Activated gamma-delta T cell treated with Interleukin-2 at 50 U/mL for 16 hours (primary cell): ENCODE measurements at places on chromosomes 3 and 15.
A peak's percentile ranks its signal among the peaks of the same experiment; 100 is the strongest.

DNA sequence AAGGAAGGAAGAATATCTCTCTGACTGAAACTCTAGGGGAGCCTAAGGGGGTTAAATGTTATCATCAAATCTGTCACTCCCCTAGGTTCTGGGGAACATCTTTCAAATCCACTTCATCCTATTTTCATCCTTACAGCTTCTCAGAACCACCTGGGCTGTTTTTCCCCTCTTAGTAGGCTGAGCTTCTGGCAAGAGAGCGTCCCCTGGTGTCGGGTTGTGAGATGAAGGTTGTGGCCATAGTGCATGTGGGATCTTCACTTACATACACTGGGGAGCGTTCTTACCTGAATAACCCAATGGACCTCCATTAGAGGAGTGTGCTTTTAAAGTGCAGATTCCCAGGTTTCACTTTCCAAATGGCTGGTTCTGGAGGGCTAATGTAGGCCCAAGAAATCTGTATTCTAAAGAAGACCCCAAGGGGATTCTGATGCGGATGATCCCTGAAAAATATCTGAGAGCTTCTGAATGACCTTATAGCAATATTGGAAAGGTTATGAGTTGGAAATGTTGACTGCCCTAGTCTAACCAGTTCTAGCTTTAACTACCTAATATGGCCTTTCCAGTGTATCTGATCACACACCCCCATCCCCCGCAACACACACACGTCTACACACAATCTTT lies 663.7 kb downstream of the AGBL1 start:
- peak; percentile 58 for DNase-seq

DNA sequence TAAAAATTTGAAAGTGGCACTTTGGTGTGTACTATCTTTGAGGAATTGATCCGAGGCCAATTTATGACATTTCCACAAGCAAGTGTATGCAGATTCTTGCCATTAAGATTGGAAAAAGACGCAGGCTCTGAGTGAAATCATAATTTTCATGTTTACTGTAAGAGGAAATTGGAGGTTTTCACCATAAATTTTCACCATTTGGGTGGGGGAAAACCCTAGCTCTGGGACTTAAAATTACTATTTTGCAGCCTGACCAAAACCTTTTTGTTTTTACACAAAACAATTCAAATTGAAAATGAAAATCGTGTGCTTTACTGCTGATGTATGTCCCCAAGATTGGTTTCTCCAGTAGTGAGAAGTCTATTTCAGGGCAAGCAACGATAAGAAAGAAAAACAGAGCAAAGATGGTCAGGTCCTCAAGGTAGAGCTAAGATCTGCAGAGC lies 282.6 kb downstream of the FOXP1 start:
- no peak for DNase-seq

GRCh38 chr3:152319831-152320617 lies 51.3 kb downstream of the MBNL1 start:
- no peak for DNase-seq

DNA sequence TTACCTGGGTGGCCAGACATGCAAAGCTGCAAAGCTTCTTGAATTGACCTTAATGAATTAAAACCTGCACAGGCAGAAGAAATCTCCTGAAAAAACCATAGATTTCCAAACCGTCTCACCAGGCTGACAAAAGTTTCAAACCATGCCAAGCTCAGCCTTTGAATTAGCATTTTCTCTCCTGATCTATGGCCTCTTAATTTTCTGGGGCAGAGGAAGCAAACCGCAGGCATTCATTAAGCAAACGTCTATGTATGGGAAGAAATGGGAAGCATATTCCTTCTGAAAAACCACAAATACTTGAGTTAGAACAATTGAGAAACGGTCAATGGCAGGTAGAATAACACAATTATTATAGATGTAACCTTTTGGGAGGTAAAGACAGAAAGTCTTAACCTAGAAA lies 500.2 kb upstream of the NR2F2 start:
- no peak for DNase-seq

GRCh38 chr3:29245441-29245840 lies 35.4 kb upstream of the RBMS3 start:
- no peak for DNase-seq

DNA sequence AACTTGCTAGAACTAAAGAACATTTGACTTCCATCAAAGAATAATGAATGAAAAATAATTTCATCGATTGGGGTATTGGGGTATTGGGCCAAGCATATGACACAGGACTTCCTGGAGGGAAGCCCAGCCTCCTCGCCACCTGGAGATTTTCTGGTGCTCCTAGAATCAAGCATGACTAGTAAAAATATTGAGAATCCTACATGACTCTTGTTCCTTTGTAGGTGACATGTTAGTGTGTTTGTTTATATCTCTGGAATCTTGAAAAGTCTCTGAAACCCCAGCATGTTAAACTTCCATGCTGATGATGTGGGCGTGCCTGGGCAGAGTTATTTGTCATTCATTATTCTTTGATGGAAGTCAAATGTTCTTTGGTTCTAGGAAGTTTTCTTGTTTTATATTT lies 90.1 kb upstream of the EPHB3 start:
- DNase-seq = no peak

DNA sequence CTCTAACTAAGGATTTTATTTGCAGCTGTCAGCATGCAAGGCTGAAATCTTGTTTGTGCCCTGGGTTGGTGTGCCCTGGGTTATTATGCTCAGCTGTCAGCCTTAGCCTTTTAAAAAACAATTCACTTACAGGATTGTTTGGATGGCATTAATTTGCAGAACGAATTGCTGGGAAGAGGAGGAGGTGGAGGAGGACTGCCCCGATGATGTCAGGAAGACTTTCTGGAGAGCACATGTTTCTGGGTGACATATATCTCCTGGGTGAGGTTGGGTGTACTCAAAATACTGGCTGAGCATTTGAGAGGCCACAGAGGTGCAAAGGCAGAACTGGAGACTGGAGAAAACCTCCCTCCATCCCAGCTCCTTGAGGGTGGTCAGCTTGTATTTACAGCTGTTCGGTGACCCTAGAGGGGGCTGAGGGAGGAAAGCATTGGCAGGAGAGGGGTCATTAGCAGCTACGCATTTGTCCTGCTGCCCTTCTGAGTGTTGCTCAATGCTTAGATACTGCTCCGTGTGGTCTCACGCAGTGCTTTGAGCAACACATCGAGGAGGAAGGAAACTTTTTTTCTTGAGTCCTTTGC lies 59.8 kb upstream of the PSMD6 start:
- no peak for DNase-seq

DNA sequence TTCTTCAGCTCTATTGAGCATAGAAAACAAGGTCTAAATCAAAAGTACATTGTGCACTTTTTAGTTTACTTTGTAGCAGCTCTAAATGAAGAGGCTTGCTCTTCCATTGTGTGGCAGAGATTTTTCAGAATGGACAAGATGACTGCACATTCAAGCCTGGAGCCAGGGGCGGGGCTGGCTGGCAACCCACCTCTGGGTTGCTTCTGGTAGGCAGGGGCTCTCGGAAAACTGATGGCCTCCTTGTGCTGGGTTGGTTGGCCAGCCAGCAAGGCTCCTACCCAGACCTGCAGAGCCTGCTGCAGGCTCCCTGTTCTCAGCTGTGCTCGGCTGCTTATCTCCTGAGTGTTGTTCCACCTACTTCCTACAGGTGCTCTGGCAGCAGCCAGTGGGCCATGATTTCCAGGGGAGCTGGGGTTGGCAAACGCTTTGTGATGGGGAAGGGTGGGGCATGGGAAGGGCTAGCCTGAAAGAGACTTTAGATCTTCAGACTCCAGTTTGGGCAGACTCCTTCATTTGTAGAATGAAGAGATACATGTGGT lies 8.8 kb downstream of the BSN start:
- no peak for DNase-seq

DNA sequence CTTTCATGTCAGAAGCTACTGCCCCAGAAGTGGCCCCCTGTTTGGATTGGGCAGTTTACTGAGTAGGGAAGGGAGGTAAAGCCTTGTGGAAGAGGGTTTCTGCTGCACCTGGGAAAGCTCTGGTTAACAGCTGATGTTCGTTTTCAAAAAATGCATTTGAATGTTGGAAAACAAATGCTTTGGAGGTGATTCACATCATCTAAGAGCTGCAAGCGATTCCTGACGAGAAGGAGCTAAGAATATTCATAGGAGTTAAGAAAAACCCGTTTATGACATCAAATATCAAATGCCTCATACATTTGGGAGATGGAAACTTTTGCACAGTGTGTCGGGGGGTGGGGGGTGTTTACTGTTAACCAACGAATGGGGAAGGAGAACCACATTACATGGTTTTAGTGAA lies 183.8 kb upstream of the NR2F2 start:
- no peak for DNase-seq

- no peak for DNase-seq
Observed at GRCh38 chr3:113094337-113095221, 103.8 kb downstream of the GTPBP8 start.

DNA sequence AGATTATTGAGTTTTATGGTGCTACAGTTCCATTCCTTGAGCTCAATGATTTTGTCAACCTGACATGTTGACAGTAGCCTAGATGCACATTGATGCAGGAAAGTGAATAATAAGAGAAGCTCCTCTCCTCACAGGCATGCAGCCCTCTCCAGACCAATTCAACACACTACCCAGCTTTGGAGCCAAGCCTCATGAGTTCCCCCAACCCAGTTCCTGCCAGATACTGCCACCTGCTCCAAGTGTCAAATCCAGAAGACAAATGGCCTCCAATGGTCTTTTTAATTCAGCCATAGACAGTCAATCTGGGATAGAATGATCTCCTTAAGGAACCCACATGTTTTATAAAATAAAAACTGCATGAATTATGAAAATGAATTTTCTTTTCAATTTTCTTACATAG lies 83.7 kb upstream of the ARHGEF3 start:
- no peak for DNase-seq

DNA sequence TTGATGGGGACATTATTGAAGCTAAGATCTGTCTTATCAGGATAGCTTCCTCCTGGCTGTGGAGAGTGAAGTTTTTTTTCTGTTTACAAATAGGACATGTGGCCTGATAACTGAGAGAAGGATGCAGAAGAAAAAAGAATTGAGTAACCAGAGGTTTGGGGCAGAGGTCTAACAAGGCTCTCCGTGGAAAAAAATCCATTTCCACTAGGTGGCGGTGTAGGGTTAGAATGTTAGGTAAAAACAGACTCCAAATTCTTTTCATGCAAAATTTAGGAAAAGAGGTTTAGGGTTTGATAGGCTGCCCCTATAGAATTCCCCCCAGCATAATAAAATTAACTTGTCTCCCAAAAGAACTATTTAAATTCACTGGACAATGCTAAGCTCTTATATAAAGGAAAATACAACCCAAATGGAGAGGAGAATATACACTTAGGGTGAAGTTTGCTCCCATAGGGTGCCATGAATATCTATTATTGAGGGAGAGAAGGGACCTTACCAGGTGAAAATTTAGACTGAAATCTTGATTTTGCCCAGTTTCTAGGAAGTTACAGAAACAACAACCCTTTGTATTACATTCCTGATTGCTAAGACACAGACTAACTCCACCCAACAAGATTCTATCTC lies 1560.4 kb downstream of the OTOL1 start:
- no peak for DNase-seq

- DNase-seq = no peak
Observed at GRCh38 chr15:51403072-51403878, 61.8 kb downstream of the GLDN start.

DNA sequence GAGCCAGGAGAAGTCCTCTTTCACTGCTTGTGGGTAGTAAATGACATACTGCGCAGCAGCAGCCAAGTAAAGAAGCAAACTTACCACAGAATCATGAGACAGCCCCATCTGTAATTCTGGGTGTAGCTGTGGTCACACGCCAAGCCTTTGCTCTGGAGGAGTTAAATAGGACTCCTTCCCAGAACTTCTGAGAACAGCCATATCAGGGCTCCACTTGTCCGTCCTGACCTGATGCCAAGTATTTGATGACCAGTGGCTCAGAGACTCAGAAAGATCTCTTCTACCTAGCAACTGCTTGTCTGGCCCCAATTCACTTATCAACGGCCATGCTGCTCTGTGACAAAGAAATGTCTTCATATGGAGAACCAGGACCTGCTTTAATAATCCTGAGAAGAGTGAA lies 20.6 kb upstream of the GOLIM4 start:
- DNase-seq = no peak

- DNase-seq = peak; percentile 63
Observed at GRCh38 chr15:85485956-85486567, 105.7 kb downstream of the AKAP13 start.

DNA sequence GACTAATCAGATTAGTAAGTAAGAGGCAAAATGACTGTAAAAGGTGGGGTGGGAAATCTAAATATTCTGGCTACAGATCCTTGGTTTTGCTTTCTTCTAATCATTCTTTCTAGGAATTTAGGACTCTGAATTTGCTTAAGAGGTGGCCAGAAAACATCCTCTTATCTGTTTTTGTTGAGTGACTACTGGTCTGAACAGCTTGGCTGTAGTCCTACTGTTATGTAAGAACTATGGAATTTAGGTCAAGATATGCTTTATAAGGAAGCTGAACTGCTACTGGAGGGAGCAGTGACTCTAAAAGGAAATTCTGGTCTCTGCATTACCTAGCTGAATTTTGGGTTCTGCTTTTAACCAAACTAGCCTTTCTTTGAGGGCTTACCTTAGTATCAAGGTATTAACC lies 33.5 kb upstream of the CSPG5 start:
- DNase-seq = no peak

- no peak for DNase-seq
Observed at GRCh38 chr3:159919873-159920272, 68.8 kb upstream of the IL12A start.

DNA sequence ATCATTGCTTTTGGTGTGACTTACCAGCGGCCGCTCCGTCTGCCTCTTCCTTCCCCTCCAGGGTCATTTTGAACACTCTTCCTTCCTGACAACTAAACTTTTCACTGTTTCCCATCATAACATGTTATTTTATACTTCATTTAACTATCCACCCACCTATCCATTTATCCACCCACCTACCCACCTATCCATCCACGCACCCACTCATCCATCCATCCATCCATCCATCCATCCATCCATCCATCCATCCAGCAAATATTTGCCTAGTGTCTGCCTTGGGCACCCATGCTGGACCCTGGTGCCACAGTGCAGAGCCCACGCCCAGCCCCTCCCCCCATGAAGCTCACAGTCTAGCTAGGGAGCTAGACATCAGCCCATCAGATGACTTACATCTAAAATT lies 254.9 kb downstream of the TLE3 start:
- DNase-seq = no peak

DNA sequence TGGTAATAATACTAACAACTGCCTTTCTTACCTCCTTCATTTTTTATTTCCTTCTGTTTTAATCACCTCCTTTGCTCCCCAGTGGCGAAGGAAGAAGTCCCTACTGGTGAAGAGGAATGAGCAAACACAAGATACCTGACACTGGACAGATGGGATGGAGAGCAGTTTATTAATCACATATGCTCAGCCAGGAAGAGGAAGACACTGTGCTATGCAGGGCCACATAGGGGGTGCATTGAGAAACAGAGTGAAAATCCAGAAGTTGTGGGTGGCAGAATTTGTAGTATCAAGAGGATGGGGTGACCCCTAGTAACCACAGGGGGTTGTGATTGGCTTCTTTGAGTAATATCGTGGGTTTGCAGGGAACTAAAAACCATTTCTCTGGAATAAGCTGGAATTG lies 1041.9 kb downstream of the OTOL1 start:
- DNase-seq = no peak

GRCh38 chr15:53875711-53876110 lies 102.5 kb upstream of the UNC13C start:
- no peak for DNase-seq

- DNase-seq = no peak
Observed at GRCh38 chr3:49199239-49199899, 28.0 kb downstream of the KLHDC8B start.

GRCh38 chr15:40343512-40343911 lies 2.8 kb upstream of the CCDC9B start:
- no peak for DNase-seq

- no peak for DNase-seq
Observed at GRCh38 chr3:39154280-39155021, 1.1 kb upstream of the CSRNP1 start.

- DNase-seq = no peak
Observed at GRCh38 chr3:177603148-177603603, 405.9 kb upstream of the TBL1XR1 start.
